ENCODE measurements at places on chromosomes 1 and 21. TPM values are rescaled to one million over a fixed set of nuclear protein-coding genes. Genes with fewer than 3 reads are reported as not detected.

- no peaks in the 10 kb centered on the region for H3K27me3 ChIP-seq
- no peaks in the 10 kb centered on the region for H3K36me3 ChIP-seq
- H3K4me1 ChIP-seq = peaks cover 32% of the 10 kb centered on the region
- DNase-seq = no peak
- H3K4me3 ChIP-seq = no peak overlapping the region
- peak overlapping the region; percentile 62 for H3K27ac ChIP-seq
Measured at GRCh38 chr21:16377120-16377658, 647.4 kb downstream of the USP25 start.

GRCh38 chr1:161198897-161199431 is at the start of gene ADAMTS4:
TSS of gene ADAMTS4 (minus strand) at chr1:161199054. CDS start at chr1:161198627, 427 bp downstream.
- H3K4me3 ChIP-seq = peak within 1 kb of the TSS; percentile 40
- H3K27me3 ChIP-seq = no peaks in the 10 kb centered on the region
- H3K36me3 ChIP-seq = no peaks in the 10 kb centered on the region
- peaks cover 10% of the 10 kb centered on the region for H3K4me1 ChIP-seq

GRCh38 chr1:178784131-178784536 is 59.1 kb downstream of the RALGPS2 start:
- H3K36me3 ChIP-seq = no peaks in the 10 kb centered on the region
- no peak overlapping the region for H3K4me3 ChIP-seq
- no peaks in the 10 kb centered on the region for H3K4me1 ChIP-seq
- H3K27me3 ChIP-seq = no peaks in the 10 kb centered on the region
- no peak for DNase-seq

DNA sequence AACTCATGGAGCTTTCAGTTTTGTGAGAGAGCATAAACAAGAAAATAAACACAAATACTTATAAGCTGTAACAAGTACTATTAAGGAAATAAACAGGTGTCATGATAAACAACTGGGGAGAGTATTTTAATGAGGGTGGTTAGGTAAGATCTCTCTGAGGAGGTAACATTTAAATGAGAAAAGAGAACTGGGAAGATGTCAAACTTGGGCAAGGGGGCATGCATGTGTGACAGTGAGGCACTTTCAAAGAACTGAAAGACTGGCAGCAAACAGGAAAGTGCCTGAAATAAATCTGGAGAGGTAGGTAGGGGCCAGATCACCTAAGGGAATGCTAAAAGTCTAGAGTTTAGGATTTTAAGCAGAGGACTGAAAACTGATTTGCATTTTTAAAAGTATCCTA is 37.8 kb downstream of the NSL1 start:
- H3K4me3 ChIP-seq = no peak overlapping the region
- no peak overlapping the region for H3K27ac ChIP-seq
- H3K36me3 ChIP-seq = peaks cover 7% of the 10 kb centered on the region
- peaks cover 15% of the 10 kb centered on the region for H3K4me1 ChIP-seq

Gene VCAM1
- 77.6 TPM for total RNA-seq

Gene C1QC
- total RNA-seq = 241 TPM

DNA sequence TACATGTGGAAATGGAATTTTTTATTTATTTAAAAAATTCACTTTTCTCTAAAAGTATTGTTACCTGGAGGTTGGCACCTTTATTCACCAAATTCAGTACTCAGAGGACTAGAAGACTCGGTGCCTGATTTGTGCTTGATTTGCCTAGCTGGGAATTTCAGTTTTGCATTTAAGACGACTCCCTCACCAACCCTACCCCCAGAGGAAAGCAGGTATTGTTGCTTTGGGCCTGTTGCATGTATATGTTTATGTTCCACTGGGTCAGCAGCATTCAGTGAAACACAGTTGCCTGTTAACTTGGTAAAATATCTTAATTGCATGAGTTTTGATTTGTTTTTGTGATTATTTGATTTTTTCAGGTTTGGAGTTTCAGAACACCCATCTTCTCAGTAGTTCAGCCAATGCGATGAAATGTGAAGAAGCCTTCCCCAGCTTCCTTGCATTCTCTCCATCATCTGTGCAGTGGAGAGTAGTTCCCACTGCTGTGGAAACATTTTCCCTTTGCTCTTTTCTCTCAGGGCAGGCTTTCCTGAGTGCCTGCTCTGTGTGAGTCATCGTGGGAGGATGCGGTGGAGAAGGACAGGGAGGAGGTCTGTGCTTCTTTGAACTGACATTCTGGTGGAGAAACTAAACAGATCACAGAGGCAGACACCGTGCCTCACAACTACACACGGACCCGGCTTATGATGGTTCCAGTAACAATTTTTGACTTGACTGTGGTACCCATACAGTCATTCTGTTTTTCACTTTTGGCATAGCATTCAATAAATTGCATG is 6.4 kb downstream of the ADARB1 start:
- DNase-seq = no peak
- H3K4me3 ChIP-seq = no peak overlapping the region
- H3K27me3 ChIP-seq = no peaks in the 10 kb centered on the region
- H3K27ac ChIP-seq = no peak overlapping the region
- H3K36me3 ChIP-seq = peaks cover 10% of the 10 kb centered on the region

Gene NEXN
- total RNA-seq = 116 TPM

Gene NPPB
- not detected for total RNA-seq

Gene KCNN3
- total RNA-seq = 0.95 TPM
